ENCODE measurements at places on chromosomes 3 and 15.

DNA sequence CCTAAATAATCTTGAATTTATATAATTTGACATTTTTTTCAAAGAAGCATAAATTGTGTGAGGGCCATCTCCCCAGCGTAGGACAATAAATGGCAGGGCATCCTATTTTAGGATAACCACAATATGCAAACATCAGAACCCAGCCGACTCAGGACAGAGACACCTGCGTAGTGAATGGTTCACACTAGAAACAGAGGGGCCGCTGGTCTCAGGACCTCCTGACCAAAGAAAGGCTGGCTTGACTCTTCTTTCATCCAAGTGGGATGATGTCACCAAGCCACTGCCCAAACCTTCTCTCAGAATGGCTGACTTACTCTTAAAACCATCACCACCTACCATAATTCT is 162.1 kb downstream of the FOXP1 start:
- DNase-seq: peak; percentile 23

DNA sequence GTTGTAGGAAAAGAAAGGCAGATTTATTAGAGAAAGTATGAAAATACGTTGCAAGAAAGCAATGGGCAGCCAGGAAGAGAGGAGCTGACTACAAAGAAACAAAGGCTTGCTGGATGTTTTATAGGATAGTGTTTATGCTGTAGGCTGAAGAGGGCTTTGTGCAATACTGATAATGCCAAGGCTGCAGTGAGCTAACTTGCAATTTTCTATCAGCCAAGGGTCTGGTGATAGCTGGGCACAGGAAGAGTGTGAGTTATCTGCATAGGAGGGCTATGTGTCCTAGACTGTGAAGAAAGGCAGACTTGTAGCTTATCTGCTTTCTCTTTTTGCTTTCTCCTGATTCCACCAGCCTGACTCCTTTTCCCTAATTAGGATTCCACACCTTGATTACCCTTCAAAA is 51.3 kb upstream of the OSBPL11 start:
- no peak for DNase-seq

DNA sequence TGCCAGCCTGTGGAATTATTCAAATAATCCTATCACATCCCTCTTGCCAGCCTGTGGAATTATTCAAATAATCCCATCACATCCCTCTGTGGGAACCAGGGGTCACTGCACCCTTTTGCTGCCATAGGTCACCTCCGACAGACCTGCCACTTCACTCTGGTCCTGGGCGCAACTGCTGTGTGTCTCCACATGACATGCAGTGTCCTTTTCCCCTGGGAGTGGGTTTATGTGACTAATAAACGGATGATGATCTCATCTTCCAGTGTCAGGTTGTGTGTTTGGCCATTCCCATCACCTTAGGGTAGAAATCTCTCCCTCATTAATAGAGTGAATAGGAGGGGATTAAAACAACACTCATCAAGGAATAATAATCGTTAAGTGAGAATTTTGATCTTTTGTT is 603.6 kb upstream of the NR2F2 start:
- no peak for DNase-seq

- no peak for DNase-seq
These were observed 212.2 kb upstream of the LRRN1 start for GRCh38 chr3:3586843-3587646.

DNA sequence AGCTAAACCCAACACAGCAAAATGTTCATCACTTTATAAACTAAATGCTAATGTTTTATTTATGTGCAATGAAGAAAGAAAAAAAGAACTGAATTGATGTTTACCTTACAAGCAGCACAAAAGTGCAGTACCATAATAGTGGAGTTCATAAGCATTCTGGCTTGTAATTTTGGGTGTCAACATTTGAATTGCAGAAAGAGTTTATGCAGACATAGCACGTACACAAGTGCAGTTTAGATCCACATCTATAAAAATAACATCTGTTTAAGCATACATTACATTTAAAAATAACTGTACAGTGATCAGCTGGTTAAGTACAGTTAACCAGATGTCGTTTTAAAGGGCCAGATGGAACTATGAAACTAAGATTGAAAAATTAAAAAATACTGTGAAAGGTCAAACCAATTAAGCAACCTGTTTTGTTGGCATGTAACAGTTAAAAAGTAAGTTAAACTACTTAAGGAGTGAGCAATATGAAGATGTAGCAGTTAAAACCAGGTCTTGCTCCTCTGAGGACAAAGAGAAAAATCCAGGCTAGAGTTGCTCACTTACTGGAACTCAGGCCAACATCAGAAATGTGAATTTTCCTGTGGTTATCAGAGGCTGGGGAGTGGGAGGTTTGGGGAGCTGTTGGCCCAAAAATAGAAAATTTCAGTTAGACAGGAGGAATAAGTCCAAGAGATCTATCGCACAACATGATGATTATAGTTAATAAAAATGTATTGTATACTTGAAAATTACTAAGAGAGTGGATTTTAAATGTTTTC is 204.9 kb upstream of the MDFIC2 start:
- no peak for DNase-seq

- peak; percentile 13 for DNase-seq
These were observed 556 bp downstream of the PEX5L start for GRCh38 chr3:180036092-180036670.

DNA sequence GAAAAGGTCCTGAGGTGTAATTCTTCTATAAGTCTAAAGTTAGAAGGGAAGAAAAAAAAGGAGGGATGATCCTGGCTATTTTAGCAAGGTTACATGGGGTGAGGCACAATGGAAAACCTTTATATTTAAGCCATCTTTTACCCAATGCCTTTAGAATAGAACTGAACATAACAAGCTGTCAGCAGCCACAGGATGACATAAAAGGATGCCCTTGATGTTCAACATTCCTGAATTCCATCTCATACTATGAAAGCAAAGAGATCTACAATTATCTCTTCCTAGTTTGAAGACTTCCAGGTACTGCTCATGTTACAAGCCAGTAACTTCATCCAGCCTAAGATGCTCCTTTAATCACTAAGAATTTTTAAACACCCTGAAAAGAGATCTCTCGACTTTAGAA is 26.9 kb downstream of the NEK10 start:
- no peak for DNase-seq

DNA sequence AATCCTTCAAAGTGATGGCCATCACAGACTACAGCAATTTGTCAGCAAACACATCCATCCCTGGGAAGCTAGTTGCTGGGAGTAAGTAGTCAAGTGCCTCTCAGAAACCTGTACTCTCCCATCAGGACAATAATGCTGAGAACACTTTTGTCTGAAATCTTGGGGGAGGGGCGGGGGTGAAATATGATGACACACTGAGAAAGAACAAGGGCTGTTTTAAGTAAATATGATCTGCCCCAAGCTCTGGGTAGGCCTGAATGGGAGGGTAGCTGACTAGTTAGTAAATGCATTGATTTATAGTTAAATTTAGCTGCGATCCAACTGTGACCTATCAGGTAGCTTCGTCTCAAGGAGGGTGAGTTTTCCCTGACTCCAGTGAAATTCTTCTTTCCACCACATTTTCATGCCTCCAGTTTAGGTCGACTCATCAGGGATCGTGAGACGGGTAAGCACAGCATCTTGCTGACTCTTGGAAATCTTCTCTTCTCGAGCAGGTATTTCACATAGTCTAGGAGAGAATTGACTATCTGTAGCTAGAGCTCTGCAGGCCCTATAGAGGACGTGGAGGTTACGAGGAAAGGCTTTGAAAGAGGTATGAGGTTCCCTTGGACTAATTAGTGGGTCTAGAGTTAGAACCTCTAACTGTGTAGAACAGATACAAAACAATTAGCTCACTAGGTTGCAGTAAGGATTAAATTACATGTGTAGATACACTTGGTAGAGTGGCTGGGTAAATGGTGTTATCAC is 213.4 kb upstream of the SLC2A2 start:
- DNase-seq: no peak

- no peak for DNase-seq
These were observed 6.8 kb downstream of the PLA2G4F start for GRCh38 chr15:42149493-42150218.

Data from GM19239 (cell line).